Activated naive CD4-positive, alpha-beta T cell treated with Interleukin-2 at 50 U/mL for 16 hours (primary cell): ENCODE measurements at places on chromosomes 11 and 22.

DNA sequence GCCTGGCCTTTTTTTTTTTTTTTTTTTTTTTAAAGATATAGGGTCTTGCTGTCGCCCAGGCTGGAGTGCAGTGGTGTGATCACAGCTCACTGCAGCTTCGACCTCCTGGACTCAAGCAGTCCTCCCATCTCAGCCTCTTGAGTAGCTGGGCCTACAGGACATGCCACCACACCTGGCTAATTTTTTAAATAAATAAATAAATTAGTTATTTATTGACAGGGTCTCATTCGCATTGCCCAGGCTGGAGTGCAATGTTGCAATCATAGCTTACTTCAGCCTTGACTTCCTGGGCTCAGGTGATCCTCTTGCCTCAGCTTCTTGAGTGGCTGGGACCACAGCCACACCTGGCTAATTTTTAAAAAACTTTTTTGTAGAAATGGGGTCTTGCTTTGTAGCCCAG, 10.5 kb downstream of the AP2A2 start:
- DNase-seq: no peak

DNA sequence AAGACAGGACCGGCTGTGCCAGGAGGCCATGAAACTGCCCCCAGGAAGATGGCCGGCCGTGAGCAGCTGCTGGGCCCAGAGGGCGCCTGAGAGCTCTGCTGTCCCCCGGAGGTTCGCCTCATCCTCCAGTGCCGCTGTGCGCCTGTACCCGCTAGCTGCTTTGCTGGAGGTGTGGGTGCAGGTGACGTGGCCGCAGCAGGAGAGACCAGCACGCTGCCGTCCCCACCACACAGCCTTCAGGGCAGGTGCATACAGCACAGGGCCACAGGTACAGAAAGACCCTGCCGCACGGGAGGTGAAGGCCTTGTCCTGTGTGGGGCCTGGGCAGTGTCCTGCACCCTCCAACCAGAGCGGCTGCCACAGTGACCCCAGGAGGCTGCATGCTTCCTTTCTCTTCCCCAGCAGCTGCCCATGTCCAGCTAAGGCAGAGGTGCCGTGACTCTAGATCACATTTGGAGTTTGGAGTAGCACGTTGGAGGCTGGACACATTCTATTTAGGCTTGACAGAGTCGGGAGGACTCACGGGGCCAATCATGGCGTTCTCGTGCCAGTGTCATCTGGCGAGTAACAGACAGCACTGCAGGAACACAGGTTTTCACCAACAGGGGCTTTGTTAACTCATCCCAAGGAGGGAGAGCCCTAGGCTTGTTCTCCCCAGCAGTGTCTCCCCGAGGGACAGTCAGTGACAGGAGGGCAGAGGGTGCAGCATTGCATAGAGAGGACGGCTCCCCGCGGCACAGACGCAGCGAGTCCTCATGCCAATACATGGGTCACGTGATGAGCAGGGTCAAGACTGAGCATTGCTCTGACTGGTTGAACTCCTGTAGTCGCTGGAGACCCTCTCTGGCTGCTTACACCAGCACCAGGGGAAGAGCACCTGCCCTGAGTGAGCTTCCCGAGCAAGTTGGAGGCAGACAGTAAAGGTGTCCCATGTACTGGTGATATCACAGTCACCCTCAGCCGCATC, 18.7 kb upstream of the PANX2 start:
- no peak for DNase-seq

DNA sequence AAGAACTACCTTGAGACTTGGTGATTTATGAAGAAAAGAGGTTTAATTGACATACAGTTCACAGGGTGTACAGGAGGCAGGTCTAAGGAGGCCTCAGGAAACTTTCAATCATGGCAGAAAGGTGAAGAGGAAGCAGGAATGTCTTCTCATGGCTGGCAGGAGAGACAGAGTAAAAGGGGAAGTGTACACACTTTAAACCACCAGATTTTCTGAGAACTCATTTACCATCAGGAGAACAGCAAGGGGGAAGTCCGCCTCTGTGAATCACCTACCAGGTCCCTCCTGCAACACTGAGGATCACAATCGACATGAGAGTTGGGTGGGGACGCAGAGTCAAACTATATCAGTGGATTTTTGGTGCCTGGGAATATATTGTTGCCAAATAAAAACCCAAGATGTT, 40.3 kb upstream of the OR5D13 start:
- no peak for DNase-seq

GRCh38 chr11:2314136-2314524, 12.3 kb downstream of the TSPAN32 start:
- DNase-seq: no peak

DNA sequence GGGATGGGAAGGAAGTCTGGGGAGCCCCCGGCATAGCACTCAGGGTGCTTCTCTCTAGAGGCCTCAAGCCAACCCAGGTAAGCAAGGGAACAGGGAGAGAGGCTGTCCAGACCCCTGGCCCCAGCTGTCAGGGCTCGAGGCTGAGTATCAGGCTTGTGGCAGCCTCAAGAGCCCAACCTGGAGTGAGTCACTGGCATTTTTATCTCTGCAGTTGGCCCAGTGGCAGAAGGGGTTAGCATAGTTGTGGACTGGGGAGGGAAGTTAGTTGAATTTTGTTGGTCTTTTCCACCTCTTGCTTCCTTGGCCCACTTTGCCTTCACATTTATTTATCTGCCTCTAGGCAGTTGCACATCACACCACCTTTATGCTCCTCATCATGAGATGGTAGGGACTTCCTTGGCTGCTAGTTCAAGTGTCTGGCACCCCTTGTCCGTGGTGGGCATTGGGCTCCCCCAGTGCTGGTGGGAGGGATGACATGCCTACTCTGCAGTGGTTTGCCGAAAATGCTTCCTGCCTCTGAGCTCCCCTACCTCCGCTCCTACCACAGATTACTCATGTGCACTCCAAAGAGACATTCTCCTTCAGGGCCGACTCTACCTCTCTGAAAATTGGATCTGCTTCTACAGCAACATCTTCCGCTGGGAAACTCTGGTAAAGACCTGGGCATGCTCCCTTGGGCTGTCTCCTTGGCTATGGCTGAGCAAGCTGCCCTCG, 60.1 kb downstream of the SCN3B start:
- DNase-seq: no peak

- DNase-seq: peak; percentile 70
These were observed 1.9 kb upstream of the ADM start for GRCh38 chr11:10302744-10303557.

GRCh38 chr11:125554038-125554437, 15.2 kb upstream of the EI24 start:
- no peak for DNase-seq

DNA sequence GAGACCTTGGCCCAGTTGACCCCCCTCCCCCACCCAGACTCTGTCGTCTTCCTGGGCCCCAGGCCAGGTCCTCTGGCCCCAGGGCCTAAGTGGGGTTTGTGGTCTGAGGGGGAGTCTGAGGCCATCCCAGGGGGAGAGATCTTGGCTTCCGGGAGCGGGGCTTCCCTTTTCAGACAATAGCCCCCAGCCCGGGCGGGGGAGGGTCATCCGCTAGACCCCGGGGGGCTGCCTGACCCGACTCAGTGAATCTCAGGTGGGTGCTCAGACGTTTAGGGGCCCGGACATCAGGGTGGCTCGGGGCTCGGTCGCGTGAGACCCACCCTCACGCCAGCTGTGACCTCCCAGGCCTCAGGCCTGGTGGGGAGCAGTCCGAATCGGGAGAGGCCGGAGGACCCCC, 609 bp downstream of the MAPK11 start:
- DNase-seq: no peak

GRCh38 chr11:108474664-108475463, 7.5 kb upstream of the C11orf65 start:
- no peak for DNase-seq

GRCh38 chr22:44964722-44965078, 45.1 kb downstream of the PHF21B start:
- no peak for DNase-seq
